ENCODE measurements at places on chromosomes 2 and 18. TPM values are rescaled to one million over a fixed set of nuclear protein-coding genes. Genes with fewer than 3 reads are reported as not detected.

Gene ALMS1
- total RNA-seq, result 24.5 TPM

Gene DSG1
- not detected for total RNA-seq

Gene ZAP70
- 7.5 TPM for total RNA-seq

Gene MATN3
- total RNA-seq, result 1.6 TPM

Gene CRIM1
- 228 TPM for total RNA-seq

Gene PIEZO2
- 8.8 TPM for total RNA-seq

Gene PFN4
- not detected for total RNA-seq

Gene CAPN14
- total RNA-seq, result 0.21 TPM

DNA sequence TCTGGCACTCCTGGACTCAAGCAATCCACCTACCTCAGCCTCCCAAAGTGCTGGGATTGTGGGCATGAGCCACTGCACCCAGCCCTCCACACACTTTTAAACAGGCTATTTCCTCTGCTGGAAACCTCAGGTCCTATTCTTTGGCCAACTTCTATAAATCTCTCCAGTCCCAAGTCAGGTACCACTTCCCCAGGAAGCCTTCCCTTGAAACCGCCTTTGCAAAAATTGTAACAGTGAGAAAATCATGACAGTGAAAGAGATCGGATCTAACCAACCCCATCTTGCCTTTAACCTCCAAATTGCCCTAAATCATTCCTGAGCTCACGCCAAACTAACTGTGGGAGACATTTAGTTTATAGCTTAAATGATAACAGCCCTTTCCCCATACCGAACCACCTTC lies 67.3 kb upstream of the CABLES1 start:
- no peaks in the 10 kb centered on the region for H3K4me1 ChIP-seq
- DNase-seq, result no peak
- no peaks in the 10 kb centered on the region for H3K36me3 ChIP-seq

GRCh38 chr2:101714118-101714517 lies 16.6 kb downstream of the MAP4K4 start:
- peaks cover 6% of the 10 kb centered on the region for H3K4me1 ChIP-seq
- no peak for DNase-seq
- H3K4me3 ChIP-seq, result no peak overlapping the region
- no peak overlapping the region for H3K27ac ChIP-seq
- H3K36me3 ChIP-seq, result no peaks in the 10 kb centered on the region

DNA sequence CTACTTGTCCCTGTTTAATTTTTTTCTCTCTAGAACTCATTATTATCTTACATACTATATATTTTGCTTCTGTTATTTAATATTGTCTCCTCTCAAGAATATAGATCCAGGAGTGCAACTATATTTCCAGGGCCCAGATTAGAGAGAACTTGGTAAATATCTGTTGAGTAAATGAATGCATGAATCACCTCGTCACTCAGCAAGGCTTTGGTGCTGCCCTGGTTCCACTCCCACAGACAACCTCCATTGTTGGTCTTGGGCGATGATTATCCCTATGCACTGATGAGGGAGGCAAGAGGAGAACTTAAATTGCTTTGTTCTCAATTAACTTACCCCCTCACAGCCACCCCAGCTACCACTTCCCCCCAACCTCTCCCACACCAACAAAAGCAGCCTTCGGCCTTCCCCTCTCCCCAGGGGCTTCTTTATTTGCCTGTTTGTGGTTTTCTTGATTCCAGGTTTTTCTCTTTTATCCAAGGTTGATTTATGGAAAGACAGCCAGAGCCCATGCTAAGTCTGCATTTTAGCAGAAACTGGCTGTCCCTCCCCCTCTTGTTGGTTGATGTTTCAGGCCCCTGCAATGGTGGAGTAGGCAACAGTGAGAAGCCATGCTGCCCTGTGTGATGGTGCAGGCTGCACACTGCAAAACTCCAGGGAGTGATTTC lies 17.0 kb upstream of the DIPK1C start:
- no peak overlapping the region for H3K27ac ChIP-seq

DNA sequence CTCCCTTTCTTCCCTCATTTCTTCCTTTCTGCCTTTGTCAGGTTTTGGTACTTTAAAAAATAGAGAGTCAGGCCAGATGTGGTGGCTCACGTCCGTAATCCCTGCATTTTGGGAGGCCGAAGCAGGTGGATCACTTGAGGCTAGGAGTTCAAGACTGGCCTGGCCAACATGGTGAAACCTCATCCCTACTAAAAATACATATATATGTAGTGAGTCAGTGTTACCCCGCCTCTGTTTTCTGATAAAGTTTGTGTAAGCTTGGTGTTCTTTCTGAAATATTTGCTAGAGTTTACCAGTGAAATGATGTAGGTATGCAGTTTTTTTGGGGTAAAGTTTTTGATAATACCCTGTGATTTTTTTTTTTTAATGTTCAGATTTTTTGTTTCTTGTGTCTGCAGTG lies 58.8 kb downstream of the DGKD start:
- peaks cover 10% of the 10 kb centered on the region for H3K4me1 ChIP-seq
- H3K27me3 ChIP-seq, result no peaks in the 10 kb centered on the region
- DNase-seq, result no peak

GRCh38 chr2:168620554-168620953 lies 164.5 kb downstream of the CERS6 start:
- no peaks in the 10 kb centered on the region for H3K4me1 ChIP-seq
- no peaks in the 10 kb centered on the region for H3K27me3 ChIP-seq
- no peak overlapping the region for H3K4me3 ChIP-seq
- H3K27ac ChIP-seq, result no peak overlapping the region
- no peaks in the 10 kb centered on the region for H3K36me3 ChIP-seq

GRCh38 chr2:31973665-31974064 lies 37.1 kb downstream of the MEMO1 start:
- H3K27me3 ChIP-seq, result no peaks in the 10 kb centered on the region
- no peak overlapping the region for H3K27ac ChIP-seq
- no peaks in the 10 kb centered on the region for H3K36me3 ChIP-seq
- no peak for DNase-seq
- no peaks in the 10 kb centered on the region for H3K4me1 ChIP-seq

GRCh38 chr2:189350540-189351209 lies 90.6 kb upstream of the WDR75 start:
- H3K4me1 ChIP-seq, result no peaks in the 10 kb centered on the region
- no peaks in the 10 kb centered on the region for H3K27me3 ChIP-seq
- H3K36me3 ChIP-seq, result no peaks in the 10 kb centered on the region
- peak; percentile 70 for DNase-seq
- peak overlapping the region; percentile 36 for H3K27ac ChIP-seq

GRCh38 chr2:152166633-152167032 lies 8.9 kb downstream of the STAM2 start:
- no peaks in the 10 kb centered on the region for H3K36me3 ChIP-seq
- no peak overlapping the region for H3K27ac ChIP-seq
- H3K4me3 ChIP-seq, result no peak overlapping the region
- no peaks in the 10 kb centered on the region for H3K27me3 ChIP-seq

GRCh38 chr2:110848519-110849030 lies 116.2 kb downstream of the ACOXL start:
- no peak overlapping the region for H3K27ac ChIP-seq
- H3K27me3 ChIP-seq, result no peaks in the 10 kb centered on the region
- H3K4me1 ChIP-seq, result no peaks in the 10 kb centered on the region
- DNase-seq, result no peak
- H3K36me3 ChIP-seq, result no peaks in the 10 kb centered on the region
- no peak overlapping the region for H3K4me3 ChIP-seq

GRCh38 chr18:28331551-28331950 lies 154.6 kb upstream of the CDH2 start:
- no peaks in the 10 kb centered on the region for H3K36me3 ChIP-seq
- DNase-seq, result no peak
- no peak overlapping the region for H3K27ac ChIP-seq
- no peaks in the 10 kb centered on the region for H3K27me3 ChIP-seq

GRCh38 chr2:9707008-9707407 lies 76.2 kb upstream of the YWHAQ start:
- H3K4me1 ChIP-seq, result no peaks in the 10 kb centered on the region
- H3K27me3 ChIP-seq, result no peaks in the 10 kb centered on the region
- DNase-seq, result no peak
- H3K4me3 ChIP-seq, result no peak overlapping the region

- no peak overlapping the region for H3K4me3 ChIP-seq
- no peaks in the 10 kb centered on the region for H3K36me3 ChIP-seq
- no peaks in the 10 kb centered on the region for H3K4me1 ChIP-seq
- no peak for DNase-seq
Observed at GRCh38 chr18:43049021-43049420, 66.5 kb downstream of the RIT2 start.

GRCh38 chr2:221975151-221975550 lies 323.6 kb downstream of the PAX3 start:
- H3K4me3 ChIP-seq, result no peak overlapping the region
- no peaks in the 10 kb centered on the region for H3K27me3 ChIP-seq

DNA sequence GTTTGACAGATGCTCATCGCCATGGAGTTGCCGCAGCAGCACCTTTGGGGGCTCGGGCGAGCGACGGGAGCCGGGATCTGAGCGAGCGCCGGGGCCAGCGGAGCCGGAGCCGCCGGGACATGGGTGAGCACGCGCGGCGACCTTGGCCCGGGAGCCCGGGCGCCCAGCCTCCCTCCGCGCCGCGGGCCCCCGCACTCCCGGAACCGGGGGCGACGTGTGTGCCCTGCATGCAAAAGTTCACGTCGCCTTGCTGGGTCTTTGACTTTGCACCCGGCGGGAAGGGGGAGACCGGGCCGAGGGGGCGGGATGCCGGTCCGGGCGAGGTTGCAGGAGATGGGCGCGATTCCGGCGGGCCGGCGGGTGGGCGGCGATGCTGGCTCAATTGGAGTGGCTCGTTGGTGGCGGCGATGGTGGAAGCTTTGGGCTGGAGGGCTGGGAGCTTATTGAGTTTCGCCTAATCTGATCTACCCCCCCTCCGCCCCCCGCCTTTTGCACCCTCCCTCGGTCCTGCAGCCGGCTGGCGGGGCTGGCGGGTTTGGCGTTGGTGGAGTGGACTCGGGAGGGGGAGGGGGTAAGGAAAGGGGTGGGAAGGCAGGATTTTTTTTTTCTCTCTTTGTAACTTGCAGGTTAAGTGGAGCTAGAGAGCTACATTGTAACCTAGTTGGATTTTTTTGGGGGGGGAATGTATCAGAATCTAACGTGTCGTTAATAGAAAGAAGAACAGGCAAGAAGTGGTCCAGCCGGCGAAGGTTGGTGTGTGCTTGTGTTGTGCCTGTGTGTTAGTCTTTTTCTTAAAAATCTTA lies at the start of gene SETBP1:
Gene SETBP1, plus strand, starts transcription at position 616 of the 803 bp plus-strand sequence. CDS start 20,459 bp downstream, outside the sequence.
- H3K4me3 ChIP-seq, result peak within 1 kb of the TSS; percentile 97
- DNase-seq, result peak; percentile 90

DNA sequence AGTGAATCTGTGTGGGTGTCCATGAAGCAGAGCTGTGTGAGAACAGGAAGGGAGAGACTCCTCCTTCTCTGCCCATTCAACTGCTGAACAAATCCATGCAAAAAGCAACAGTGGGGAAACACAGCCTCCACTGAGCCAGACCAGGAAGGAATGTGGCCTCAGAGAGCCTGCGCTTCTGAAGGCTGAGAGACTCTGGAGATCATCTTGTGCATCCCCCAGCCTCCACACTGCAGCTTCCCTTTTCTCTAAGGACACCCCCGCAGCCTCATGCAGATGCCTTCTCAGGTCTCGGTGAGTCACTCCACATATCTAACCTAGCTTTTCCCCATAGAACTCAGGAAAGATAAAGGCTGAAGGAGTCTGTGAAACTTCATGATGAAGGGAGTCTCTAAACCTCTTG lies 402.9 kb downstream of the TNS1 start:
- H3K27ac ChIP-seq, result no peak overlapping the region
- no peak for DNase-seq
- H3K27me3 ChIP-seq, result no peaks in the 10 kb centered on the region

DNA sequence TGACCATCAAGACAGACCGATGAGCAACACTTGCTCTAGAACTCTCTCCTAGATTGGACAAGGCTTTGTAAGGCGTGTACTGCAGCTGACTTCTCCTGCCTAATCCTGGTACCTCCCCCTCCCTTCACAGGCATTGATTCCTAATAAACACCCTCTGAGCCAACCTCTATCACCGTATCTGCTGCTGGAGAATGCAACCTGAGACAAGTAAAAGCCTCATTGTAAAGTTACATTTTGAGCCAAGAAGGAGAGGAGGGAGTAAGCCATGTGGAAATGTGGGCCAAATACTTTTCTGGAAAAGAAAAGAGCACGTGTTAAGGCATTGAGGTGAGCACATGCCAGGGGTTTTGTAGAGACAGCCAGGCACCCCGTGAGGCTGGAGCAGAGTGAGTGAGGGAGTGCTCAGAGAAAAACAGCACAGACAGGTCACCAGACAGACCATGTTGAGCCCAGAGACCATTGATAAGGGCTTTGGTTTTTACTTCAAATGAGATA lies 2.6 kb upstream of the WDFY1 start:
- H3K36me3 ChIP-seq, result no peaks in the 10 kb centered on the region
- H3K4me1 ChIP-seq, result no peaks in the 10 kb centered on the region
- no peak for DNase-seq
- no peak overlapping the region for H3K4me3 ChIP-seq
- no peaks in the 10 kb centered on the region for H3K27me3 ChIP-seq
- no peak overlapping the region for H3K27ac ChIP-seq

DNA sequence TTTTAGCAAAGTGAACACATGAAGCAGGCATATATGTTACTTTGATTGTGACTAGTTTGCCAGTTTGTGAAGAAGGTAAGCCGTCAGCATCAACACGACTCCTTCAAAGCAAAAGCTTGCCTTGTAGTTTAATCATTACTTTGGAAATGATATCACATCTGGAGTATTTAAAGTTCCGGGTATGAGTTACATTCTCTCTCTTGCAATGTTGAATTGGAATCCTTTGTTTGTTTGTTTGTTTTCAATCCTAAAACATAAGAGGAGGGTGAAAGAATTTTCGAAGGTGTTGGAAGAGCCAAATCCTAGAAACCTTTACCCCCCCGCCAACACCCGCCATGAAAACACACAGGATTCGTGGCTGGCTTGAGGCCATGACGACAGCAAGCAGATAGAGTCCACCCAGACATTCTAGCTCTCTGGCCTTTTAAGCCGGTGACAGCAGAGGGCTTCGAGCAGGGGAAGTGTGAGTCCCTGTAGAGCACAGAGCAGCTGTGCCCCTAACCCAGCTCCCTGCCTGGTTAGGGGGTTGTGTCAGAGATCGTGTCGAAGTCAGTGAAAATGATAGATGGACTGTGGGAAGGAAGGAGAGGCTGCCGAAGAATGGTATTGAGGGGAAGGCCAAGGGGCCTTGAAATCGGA lies 103.8 kb upstream of the SMIM21 start:
- no peaks in the 10 kb centered on the region for H3K27me3 ChIP-seq
- no peaks in the 10 kb centered on the region for H3K4me1 ChIP-seq
- H3K4me3 ChIP-seq, result no peak overlapping the region
- H3K27ac ChIP-seq, result no peak overlapping the region
- DNase-seq, result no peak

GRCh38 chr2:32738939-32739338 lies 111.1 kb downstream of the TTC27 start:
- H3K27ac ChIP-seq, result no peak overlapping the region
- DNase-seq, result no peak
- H3K27me3 ChIP-seq, result no peaks in the 10 kb centered on the region

DNA sequence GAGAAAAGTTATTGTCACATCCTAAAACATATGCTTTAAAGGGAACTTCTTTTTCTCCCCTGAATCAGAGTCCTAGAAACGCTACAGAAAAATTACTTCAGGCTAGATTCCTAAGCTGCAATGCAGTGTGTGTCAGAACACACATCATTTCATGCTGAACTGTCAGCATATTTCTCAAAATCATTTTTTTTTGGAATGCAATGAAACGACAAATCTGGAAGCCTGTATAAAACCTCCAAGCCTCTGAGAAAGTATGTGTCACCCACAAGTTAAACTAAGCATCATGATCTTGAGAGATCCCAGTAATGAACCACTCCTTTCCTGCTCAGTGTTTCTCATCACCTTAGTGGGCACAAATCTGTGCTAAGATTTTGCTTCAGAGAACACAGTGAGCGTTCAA lies 276.2 kb downstream of the ZNF521 start:
- H3K27me3 ChIP-seq, result no peaks in the 10 kb centered on the region
- no peak overlapping the region for H3K4me3 ChIP-seq

Measured in aorta (tissue), 5 donors.